ENCODE measurements at places on chromosomes 4 and X. TPM values are rescaled to one million over a fixed set of nuclear protein-coding genes. Genes with fewer than 3 reads are reported as not detected.

POLR2B gene
- total RNA-seq: 62.3 TPM

DNA sequence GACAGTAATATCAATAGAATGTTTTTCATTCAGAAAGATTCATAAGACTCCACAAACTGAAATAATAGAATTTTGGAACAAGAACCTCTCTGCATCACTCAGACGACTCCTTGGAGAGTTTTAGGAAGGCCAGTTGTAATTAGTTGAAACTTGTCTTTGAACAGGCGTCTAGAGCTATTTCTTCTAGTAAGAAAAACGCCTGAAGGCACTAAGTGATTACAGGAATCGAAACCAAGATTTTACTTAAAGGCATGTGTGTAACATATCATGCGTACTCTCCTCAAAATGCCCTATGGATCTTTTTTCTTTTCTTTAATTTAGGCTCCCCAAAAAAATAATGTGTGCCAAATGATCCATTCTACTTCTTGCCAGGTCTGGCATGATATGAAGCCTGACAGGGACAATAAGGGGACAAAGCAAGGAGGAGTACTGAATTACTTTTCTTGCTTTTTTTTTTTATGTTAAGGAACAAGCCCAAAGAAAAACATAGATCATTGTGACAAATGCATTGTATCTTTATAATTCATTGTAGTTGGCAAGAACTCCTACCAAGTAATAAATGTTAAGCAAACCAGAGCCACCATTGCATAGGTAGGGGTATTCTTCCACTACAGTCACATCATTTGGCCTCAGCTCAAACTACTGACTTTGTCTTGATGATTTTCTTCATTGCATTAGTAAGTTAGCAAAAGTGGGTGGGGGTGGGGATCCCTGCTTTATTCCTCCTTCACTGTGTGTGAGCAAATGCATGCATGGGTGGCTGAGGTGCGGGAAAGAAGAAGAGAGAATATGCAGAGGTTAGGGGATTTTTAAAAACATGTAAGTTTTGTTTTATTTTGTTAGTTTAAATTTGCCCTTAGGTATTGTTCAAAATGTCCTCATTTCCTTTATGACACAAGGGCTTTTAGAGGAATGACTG, 79.9 kb upstream of the ATOH1 start:
- H3K27ac ChIP-seq: no peak overlapping the region
- no peak for DNase-seq
- no peaks in the 10 kb centered on the region for H3K36me3 ChIP-seq

DNA sequence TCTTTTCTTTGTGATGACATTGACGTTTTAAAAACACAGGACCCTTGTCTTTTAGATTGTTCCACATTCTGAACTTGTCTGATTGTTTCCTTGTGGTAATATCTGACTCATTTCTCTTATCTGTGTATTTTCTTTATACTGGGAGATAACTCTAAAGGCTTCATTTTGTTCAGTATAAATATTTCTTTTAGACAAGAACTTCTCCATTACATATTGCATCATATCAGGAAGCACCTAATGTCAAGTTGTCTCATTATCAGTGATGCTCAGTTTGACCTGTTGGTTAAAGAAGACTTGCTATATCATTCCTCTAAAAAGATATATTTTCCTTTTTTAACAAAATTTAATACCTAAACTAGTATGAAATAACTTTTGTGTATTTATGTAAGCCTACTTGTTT, 152.3 kb upstream of the BMP3 start:
- H3K4me3 ChIP-seq: no peak overlapping the region
- H3K27me3 ChIP-seq: no peaks in the 10 kb centered on the region
- H3K4me1 ChIP-seq: no peaks in the 10 kb centered on the region
- no peaks in the 10 kb centered on the region for H3K36me3 ChIP-seq
- no peak overlapping the region for H3K27ac ChIP-seq

- DNase-seq: no peak
- H3K27me3 ChIP-seq: no peaks in the 10 kb centered on the region
- no peak overlapping the region for H3K4me3 ChIP-seq
- peaks cover 14% of the 10 kb centered on the region for H3K4me1 ChIP-seq
Observed at GRCh38 chr4:985123-985830, 1.6 kb upstream of the IDUA start.

FAT1 gene
- 46.6 TPM for total RNA-seq

ITM2A gene
- 268 TPM for total RNA-seq

GRCh38 chrX:97398030-97398551, 514.4 kb downstream of the RPA4 start:
- no peak overlapping the region for H3K4me3 ChIP-seq
- H3K36me3 ChIP-seq: no peaks in the 10 kb centered on the region
- DNase-seq: no peak
- H3K4me1 ChIP-seq: no peaks in the 10 kb centered on the region
- H3K27me3 ChIP-seq: no peaks in the 10 kb centered on the region

DNA sequence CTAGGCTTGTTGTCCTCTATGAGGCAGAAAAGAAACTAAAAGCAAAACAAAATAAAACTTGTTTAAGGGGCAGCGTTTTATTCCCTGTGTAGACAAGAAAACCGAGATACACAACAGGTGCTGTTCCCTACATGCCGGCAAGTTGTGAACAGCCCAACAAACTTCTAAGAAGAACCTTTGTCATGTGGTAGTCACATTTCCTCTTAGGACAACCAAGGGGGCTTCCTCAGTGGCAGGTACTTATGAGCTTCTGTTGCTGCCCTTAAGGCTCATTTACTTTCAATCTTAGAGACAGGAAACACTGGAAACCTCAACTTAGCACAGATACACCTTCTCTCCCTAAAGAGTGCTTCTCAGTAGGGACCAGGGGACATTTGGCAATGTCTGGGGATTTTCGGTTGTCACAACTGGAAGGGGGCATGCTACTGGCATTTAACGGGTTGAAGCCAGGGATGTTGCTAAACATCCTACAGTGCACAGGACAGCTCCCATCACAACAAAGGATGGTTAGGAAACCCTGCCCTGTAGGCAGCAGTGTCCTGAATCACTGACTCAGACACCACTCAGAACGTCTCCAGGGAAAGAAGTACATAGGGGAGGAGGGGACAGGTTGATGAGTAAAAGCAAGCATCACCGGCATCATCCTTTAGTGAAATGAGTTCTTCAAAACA, 111.0 kb downstream of the ASB9 start:
- H3K4me3 ChIP-seq: no peak overlapping the region
- H3K36me3 ChIP-seq: no peaks in the 10 kb centered on the region
- H3K27me3 ChIP-seq: no peaks in the 10 kb centered on the region
- H3K4me1 ChIP-seq: no peaks in the 10 kb centered on the region

- H3K4me3 ChIP-seq: no peak overlapping the region
- H3K4me1 ChIP-seq: peaks cover 2% of the 10 kb centered on the region
- H3K27ac ChIP-seq: no peak overlapping the region
- H3K36me3 ChIP-seq: no peaks in the 10 kb centered on the region
Observed at GRCh38 chr4:40448875-40449274, 113.7 kb downstream of the CHRNA9 start.

FAM53A gene
- total RNA-seq: 1.8 TPM

- no peaks in the 10 kb centered on the region for H3K4me1 ChIP-seq
- no peak overlapping the region for H3K4me3 ChIP-seq
- H3K27ac ChIP-seq: no peak overlapping the region
- no peaks in the 10 kb centered on the region for H3K27me3 ChIP-seq
- no peak for DNase-seq
Observed at GRCh38 chrX:16222151-16222550, 54.9 kb downstream of the MAGEB17 start.

DNA sequence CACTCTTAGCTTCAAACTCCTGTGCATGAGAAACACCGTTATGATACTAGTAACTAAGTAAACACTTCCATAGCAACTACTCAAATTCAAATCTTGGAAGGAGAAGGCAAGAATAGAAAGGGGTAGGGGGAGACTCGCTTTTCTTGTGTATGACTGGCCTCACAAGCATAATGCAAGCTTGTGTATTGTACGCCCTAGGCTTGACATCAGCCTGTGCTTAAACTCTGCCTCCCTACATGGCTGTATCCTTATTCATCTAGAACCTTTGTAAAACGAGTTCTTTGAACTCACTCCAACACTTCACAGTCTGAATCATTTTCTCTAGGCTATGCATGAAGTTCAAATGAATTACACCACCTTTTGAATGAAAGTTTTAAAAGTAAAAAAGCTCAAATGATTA, 1071.2 kb upstream of the ADGRL3 start:
- no peak overlapping the region for H3K27ac ChIP-seq
- no peak for DNase-seq
- no peak overlapping the region for H3K4me3 ChIP-seq

TSPAN5 gene
- 58.8 TPM for total RNA-seq

GRCh38 chr4:1051472-1051871, 40.0 kb downstream of the FGFRL1 start:
- no peaks in the 10 kb centered on the region for H3K36me3 ChIP-seq
- no peak overlapping the region for H3K27ac ChIP-seq
- peak; percentile 11 for DNase-seq
- no peak overlapping the region for H3K4me3 ChIP-seq
- H3K27me3 ChIP-seq: peaks cover 2% of the 10 kb centered on the region

UBA6 gene
- total RNA-seq: 34.9 TPM

ADAM29 gene
- total RNA-seq: not detected

FAM199X gene
- 25.8 TPM for total RNA-seq

GYG2 gene
- total RNA-seq: 5.4 TPM

DNA sequence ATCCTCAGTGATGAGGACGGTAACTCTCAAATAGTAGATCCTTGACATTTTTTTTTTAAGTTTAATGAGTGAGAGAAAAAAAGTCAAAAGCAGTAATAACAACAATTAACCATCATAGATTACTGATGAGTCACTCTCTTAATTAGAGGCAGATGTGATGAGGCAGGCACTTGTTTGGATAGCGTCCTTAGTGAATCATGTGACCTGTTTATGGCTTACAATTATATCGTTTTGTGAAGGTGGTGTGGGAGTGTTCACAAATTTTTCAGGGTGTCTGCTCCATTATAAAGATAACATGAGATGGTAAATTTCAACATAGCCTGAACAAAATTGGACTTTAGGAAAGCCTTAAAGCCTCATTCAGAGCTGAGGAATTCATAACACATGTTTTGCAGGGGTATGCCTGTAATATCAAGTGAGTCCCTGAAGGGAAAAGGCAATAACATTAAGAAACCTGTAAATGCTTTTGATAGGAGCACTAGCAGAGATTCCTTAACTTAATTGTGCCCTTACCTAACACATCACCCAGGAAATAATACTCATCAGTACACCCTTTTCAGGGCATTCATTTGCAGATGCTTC, 51.9 kb upstream of the XIAP start:
- H3K4me3 ChIP-seq: no peak overlapping the region
- H3K27ac ChIP-seq: no peak overlapping the region
- no peaks in the 10 kb centered on the region for H3K27me3 ChIP-seq
- no peaks in the 10 kb centered on the region for H3K4me1 ChIP-seq
- DNase-seq: no peak
- H3K36me3 ChIP-seq: no peaks in the 10 kb centered on the region

DNA sequence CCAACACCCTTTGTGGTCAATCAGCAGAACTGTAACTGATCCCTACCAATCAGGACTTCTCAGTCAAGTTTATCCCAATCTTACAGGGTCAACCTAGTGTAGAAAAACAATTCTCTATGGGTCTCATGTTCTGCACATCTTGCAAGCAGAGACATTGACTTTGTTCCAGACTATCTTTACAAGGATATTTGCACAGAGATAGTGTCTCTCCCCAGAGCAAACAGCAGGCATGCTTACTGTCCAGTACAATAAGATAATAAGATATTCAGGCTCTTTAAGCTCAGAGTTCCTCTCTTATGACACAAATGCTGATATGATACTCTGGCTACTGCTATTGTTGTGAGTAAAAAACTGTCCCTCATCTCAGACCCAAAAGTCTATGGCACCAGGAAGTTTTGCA, 53.2 kb downstream of the ACSL4 start:
- H3K27me3 ChIP-seq: no peaks in the 10 kb centered on the region
- H3K27ac ChIP-seq: no peak overlapping the region
- H3K4me3 ChIP-seq: no peak overlapping the region
- no peak for DNase-seq
- peaks cover 1% of the 10 kb centered on the region for H3K4me1 ChIP-seq
- H3K36me3 ChIP-seq: no peaks in the 10 kb centered on the region
